Effector CD4-positive, alpha-beta T cell (primary cell): ENCODE measurements at places on chromosomes 1 and 21.

- no peak for DNase-seq
Observed at GRCh38 chr1:2392686-2393085, 1.0 kb downstream of the RER1 start.

- peak; percentile 57 for DNase-seq
Observed at GRCh38 chr1:204520834-204521709, 4.9 kb downstream of the MDM4 start.

- no peak for DNase-seq
Observed at GRCh38 chr1:5099558-5099957, 445.1 kb downstream of the AJAP1 start.

DNA sequence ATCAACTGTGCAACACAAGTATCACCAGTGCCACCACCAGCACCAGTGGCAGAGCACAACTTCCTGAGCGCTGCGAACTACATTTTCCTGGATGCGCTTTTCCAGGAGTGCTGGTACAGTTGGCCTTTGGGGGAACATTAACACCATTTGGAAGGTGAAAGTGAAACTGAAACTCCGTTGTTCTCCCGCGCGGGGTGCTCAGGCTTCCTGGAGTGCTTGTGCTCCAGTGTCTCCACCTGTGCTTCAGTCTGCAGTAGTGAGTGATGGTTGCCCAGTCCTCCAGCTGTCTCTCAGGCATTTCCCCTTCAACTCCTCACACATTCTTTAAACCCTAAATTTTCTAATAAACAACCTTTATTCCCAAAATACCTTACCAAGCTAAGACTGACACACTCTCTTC, 187.8 kb downstream of the LRRIQ3 start:
- no peak for DNase-seq

GRCh38 chr1:3539707-3540425, 71.4 kb downstream of the MEGF6 start:
- no peak for DNase-seq

DNA sequence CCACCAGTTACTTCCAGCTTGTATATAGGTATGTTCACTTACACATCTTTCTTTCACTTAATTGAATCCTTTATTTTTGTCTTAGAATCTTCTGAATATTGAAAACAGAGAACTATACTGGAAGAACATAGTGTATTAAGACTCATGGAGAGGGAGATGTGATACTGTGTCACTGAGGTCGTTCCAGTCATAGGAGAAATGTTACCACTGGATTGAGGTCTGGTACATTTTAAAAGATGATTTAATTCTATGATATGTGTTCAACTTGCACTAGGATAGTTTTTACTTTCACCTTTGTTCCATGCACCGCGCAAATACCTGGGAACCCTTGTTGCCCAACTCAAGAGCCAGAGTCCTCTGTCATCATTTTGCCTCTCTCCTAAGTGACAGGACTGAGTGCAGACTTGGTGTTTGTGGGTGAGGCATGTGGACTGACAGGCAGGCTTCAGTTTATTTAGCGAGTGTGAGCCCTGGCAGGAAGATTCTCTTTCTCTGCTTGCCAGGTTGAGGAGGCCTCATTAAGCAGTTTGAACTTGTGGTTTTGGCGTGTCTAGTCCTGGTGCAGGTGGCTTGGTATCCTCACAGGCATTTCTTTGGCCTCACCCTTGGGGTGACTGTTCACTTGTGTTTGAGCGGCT, 63.7 kb downstream of the DYRK1A start:
- DNase-seq, result no peak

DNA sequence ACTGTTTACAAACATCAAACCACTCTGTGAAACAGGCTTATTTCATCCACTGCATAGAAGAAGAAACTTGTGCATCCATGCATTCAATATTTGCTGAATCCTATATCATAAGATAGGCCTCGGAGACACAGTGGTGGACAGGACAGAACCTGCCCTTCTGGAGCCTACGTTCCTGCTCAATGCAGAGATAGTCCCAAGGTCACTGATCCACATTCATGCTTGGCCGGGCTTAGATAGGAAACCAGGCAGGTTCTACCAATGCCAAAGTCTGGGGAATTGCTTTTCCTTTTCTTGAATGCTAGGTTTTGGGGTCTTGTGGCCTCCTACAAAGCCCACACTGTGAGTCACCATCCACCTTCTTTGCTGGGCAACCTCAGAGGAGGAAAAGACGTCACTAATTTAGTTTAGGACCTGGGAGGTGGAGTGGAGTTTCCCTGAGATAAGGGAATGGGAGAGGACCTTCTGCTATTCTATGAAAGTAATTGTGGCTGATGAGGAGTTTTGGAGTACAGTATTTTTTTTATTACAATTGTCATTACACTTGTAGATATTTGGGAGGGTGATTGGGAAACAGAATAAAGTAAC, 99.7 kb upstream of the CD34 start:
- DNase-seq, result no peak

DNA sequence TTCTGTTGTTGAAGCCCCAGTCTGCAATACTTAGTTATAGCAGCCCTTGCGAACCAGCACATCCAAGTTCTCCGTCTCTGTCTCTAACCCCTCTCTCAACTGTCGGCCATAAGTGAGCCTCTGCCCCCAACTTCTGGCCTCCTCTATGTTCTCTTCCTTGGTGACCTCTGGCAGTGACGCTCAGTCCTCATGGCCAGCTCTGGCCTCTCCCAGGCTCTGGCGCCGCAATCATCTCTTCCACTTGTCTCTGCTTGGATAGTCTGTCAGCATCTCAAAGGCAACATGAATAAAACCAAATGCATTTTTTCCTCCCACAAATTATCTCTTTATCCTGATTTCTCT, 8.4 kb upstream of the HLCS start:
- no peak for DNase-seq

- no peak for DNase-seq
Observed at GRCh38 chr1:238177960-238178645, 287.4 kb upstream of the ZP4 start.

DNA sequence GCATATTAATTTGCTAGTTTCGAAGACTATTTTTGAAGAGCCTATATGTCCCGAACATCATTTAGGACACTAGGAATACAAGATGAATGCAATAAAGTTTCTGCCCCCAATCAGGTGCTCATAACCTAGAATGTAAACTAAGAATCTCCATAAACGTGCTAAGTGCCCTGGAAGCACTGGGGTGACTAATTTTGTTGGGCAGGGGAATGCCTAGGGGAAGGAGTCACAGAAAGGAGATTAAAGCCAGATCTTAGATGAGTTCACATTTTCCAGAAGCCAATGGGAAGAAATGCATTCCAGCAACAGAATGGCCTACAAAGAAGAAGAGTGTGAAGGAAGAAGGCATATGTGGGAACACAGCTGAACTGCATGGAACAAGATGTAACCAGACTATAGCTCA, 19.5 kb downstream of the SCYL3 start:
- no peak for DNase-seq

DNA sequence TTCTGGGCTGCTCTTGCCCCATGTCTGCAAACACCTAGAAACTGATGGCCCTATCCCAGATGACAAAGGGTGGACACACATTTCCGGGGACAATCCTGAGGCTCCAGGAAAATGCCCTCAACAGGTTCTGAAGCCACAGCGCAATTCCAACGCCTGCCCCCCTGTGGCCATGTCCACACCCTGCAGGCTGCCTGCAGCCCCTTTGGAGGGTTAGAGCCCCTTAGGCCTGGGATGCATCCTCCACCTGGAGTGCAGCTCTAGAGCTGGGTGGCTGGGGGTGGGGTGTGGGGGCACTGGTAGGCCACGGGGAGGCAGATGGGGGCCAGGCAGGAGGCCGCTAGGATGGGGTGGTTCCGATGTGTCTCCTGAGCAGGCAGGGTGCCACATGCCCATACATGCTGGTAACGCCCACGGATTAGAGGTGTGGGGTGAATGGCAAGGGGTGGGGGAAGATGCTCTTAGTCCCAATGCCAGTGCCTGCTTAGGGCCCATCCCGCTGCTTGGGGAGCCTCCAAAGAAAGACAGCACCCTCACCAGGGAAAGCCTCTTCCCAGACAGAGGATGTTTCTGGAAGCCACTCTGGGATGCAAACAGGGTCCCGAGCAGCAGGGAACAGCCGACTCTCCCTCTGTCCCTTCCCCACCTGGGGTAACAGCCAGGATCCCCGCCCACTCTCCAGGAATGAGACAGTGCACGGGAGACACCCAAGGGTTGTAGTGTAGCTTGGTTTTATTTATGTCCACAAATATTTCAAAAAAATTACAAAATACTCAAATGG, 34.0 kb downstream of the SLC45A1 start:
- no peak for DNase-seq

DNA sequence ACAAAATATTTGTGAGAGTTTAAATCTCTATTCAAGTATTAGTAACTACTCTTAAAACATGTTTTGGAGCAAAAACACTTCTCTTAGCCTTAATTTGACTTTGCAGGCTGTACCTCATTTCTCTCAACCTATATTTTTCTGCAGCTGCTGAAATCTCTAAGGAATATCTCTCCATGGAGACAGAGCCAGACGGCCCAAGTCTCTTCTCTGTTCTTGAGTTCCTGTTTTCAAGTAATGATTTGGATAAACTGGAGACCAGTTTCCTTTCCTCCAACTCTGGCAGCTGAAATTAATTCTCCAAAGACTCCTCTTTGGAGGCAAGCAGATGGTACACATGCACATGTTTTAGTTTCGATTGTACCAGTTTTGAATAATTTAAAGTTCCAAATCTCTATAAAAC, 659.7 kb upstream of the NEGR1 start:
- no peak for DNase-seq

DNA sequence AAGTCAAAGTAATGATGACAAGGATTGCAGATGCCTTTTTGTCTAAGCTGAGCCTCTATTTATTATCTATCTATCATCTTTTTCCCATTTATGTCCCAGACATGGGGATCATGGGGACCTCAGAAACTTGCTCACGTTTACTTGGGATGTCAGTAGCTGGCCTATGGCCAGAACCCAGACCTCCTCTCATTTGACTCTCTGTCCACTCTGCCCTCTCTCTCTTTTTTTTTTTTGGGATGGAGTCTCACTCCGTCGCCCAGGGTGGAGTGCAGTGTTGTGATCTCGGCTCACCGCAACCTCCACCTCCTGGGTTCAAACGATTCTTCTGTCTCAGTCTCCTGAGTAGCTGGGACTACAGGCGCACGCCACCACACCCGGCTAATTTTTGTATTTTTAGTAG, 3.7 kb upstream of the ID3 start:
- DNase-seq, result no peak

- DNase-seq, result no peak
Observed at GRCh38 chr1:118692143-118692542, 296.0 kb downstream of the TBX15 start.

- DNase-seq, result no peak
Observed at GRCh38 chr1:45848714-45849113, 45.3 kb downstream of the MAST2 start.

DNA sequence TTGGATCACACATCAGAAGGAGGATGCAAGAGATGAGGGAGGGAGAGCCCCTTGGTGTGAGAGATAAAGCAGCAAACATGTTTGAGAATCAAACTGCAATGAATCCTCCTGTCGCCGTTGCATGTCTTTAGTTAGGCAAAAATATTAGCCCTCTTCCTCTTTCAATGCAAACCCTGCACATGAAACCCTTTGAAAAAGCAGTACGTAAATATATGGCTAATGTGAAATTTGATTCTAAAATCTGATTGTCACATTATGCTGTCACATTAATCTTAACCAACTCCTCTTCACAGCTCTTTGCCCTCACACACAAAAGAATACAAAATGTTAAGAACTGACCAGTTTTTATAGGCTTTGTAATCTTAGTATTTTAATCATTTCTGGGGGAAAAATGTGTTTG, 63.4 kb downstream of the WDR64 start:
- no peak for DNase-seq

DNA sequence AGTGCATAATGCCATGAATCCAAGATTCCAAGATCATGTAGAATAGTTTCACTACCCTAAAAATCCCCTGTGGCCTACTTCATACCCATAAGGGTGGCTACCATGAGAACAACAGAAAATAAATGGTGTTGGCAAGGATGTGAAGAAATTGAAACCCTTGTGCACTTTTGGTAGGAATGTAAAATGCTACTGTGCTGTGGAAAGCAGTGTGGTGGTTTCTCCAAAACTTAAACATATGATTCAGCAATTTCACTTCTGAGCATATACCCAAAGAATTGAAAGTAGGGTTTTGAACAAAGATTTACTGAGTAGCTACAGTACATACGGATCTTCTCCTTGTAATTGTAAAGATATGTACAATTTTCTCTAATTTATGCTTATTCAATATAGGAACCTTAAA, 16.0 kb downstream of the FNBP1L start:
- DNase-seq, result no peak

- no peak for DNase-seq
Observed at GRCh38 chr1:38334930-38335592, 288.5 kb upstream of the POU3F1 start.

GRCh38 chr1:88897070-88897730, 5.8 kb upstream of the GTF2B start:
- no peak for DNase-seq

DNA sequence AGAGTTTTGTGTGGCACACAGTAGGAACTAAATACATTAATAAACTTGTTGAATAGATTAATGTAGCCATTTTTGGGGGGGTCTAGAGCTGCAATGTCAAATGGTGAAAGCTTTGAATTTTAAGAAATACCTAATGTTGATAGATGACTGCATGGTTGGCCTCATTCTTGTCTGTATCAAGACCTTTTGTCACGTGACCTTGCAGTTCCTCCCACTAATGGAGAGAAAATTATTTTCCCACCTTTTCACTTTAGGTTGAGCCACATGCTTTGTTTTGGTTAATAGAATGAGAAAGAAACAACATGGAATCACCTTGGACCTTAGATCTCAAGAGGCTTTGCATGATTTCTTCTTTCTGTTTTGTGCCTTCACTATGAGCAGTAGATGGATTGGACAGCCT, 223.6 kb upstream of the DEPDC1 start:
- DNase-seq, result no peak

- no peak for DNase-seq
Observed at GRCh38 chr1:43493661-43494450, 36.8 kb upstream of the PTPRF start.

GRCh38 chr1:28313702-28314546, 14.9 kb upstream of the MED18 start:
- DNase-seq, result no peak

GRCh38 chr1:156165083-156165482, 11.7 kb downstream of the SEMA4A start:
- DNase-seq, result no peak

DNA sequence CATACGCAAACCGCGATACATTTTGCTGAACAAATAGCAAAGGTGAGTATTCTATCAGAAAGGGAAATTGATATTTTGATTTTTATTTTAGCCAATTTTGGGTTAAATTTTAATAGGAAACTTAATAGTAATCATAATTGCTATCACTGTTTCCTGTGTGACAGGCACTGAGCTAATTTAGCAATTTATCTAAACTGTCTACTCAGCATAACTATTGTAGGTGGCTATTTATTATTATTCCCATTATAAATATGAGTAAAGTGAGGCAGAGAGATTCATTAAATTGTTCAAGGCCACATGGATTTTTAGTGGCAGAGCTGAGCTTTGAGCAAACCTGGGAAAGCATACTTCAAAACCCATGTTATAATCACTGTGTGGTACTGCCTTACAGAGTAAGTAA, 21.1 kb downstream of the RTCA start:
- no peak for DNase-seq

GRCh38 chr1:160346463-160346862, 3.3 kb downstream of the NCSTN start:
- DNase-seq, result no peak

GRCh38 chr1:72433591-72433990, 151.3 kb upstream of the NEGR1 start:
- DNase-seq, result no peak
